ENCODE measurements at places on chromosomes 6 and 20.

DNA sequence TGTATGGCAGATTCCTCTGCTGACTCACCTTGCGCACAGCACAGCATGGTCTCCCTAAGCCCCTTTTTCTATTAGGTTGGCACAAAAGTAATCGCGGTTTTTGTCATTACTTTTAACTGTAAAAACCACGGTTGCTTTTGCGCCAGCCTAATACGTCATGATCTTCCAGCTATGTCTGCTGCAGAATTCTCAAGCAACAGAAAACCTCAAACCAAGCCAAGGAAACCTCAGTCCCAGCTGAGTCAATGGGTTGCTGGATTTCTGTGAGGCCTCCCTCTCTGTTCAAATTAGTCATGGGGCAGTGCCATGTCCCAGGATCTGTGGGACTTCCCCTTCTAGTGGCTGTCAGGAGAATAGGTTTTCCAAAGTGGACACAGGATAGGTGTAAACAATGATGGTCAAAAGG lies 15.7 kb upstream of the ENPP1 start:
- DNase-seq, result no peak

- no peak for DNase-seq
Observed at GRCh38 chr6:132228894-132229293, 172.4 kb downstream of the MOXD1 start.

DNA sequence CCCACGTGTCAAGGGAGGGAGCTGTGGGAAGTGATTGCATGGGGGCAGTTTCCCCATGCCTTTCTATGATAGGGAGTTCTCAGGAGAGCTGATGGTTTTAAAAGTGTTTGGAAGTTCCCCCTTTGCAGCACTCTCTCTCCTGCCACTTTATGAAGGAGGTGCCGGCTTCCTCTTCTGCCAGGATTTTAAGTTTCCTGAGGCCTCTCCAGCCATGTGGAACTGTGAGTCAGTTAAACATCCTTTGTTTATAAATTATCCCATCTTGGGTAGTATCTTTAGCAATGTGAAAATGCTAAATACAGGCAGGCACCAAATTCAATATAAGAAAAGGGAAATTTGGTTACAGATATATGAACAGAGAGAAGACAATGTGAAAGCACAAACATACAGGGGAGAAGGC lies 96.4 kb upstream of the EPHA7 start:
- no peak for DNase-seq

GRCh38 chr6:34267746-34268145 lies 18.9 kb upstream of the SMIM29 start:
- no peak for DNase-seq

DNA sequence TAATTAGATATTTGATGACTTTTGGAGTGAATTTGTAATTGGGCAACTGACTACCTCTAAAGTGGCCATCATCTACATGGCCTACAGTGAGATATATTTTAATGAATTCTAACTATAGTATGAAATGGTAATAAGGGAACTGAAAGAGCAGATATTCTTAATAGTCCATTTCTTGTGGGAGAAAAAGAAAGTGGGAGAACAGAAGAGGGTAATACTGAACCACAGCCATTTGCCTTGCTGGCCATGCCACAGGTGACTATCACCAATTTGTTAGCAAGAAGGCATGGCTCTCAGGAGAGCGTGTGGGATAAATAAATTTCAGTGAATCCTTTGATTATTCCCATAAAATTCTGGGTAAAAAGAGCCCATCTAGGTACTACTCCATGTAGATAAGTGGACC lies 1074.0 kb upstream of the MAP3K7 start:
- no peak for DNase-seq

GRCh38 chr6:135013211-135013610 lies 41.4 kb downstream of the HBS1L start:
- DNase-seq, result no peak

DNA sequence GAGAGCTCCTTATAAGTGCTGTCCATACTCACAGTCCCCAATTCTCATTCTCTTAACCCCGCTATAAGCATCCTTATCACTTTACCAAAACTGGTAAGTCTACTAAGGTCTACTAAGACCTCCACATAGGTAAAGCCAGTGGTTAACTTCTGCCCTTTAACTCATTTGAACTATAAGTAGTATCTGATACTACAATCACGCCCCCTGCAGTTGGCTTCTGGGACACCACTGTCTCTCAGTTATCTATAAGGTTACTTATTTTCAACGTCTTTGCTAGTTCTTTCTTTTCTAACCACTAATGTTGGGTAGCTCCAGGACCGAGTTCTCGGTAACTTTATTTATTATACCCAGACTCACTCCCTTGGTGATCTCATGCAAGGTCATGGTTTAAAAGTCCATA lies 142.6 kb downstream of the ARHGAP18 start:
- peak; percentile 10 for DNase-seq

- no peak for DNase-seq
Observed at GRCh38 chr20:7500231-7500663, 440.0 kb downstream of the HAO1 start.

DNA sequence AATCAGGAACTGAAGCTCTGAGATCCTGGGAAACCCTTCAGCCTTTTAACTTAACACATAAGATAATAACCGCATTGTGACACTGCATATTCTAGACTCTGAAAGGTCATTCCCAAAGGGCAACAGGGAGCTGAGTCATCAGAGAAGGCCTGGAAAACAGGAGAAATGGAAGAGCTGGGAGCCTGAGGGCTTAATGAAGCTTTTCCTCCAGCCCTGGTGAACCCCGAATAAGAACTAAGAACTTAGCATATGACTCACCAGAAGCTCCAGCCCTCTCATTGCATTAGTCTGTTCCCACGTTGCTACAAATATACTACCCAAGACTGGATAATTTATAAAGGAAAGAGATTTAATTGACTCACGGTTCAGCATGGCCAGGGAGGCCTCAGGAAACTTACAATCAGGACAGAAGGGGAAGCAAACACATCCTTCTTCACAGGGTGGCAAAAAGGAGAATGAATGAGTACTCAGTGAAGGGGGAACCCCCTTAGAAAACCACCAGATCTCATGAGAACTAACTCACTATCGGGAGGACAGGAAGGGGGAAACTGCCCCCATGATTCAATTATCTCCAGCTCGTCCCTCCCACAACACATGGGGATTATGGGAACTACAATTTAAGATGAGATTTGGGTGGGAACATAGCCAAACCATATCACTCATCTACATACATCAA lies 648.5 kb downstream of the TFAP2A start:
- DNase-seq, result peak; percentile 10

- no peak for DNase-seq
Observed at GRCh38 chr6:31402324-31403282, 792 bp upstream of the MICA start.

- DNase-seq, result no peak
Observed at GRCh38 chr20:3084283-3084985, at the start of gene AVP. Gene AVP, minus strand, starts transcription at chr20:3084724. Its CDS starts 50 bp downstream, at chr20:3084674.

- DNase-seq, result peak; percentile 48
Observed at GRCh38 chr6:28981431-28981832, 23.7 kb downstream of the ZNF311 start.

- peak; percentile 69 for DNase-seq
Observed at GRCh38 chr6:27133281-27134227, 113.9 kb upstream of the PRSS16 start.

DNA sequence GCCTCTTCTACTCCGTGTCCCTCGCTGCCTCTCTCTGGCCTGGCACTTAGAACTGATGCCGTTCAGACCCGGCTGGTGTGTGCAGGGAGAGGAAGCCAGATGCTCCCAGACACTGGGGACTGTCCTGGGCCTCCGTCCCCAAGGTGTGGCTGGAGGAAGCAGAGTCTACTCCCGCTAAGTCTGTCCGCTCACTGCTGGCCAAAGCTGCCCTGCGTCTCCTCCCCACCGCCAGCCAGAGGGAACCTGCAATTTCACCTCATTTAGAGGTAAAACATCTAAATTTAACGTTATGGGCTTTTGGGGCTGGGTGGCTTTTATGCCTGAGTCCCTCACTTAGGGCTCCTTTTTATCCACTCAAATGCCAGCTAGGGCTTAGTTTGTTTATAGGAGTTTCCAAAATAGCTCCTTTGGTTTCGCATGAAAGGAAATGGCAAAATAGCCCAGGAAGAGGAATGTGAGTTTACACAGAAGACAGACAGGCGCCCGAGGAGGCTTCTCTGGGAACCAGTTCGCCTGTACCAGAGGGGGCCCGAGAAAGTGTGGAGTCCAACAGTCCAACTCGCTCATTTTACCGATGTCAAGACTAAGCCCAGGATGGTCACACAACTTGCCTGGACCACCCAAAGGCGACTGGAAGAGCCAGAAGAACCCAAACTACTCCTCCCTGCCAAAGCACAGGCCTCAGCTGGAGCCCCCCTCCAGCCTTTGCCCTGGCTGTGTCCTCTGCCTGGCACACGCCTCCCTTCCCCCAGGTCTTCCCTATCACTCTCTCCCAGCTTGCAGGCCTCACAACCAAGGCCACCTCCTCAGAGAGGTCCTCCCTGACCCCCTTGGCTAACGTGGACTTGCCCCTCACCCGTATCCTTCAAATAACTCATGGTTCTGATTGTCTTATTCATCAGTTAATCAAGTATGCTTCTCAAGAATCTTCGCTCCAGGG lies 54.5 kb downstream of the RIPOR3 start:
- DNase-seq, result no peak

DNA sequence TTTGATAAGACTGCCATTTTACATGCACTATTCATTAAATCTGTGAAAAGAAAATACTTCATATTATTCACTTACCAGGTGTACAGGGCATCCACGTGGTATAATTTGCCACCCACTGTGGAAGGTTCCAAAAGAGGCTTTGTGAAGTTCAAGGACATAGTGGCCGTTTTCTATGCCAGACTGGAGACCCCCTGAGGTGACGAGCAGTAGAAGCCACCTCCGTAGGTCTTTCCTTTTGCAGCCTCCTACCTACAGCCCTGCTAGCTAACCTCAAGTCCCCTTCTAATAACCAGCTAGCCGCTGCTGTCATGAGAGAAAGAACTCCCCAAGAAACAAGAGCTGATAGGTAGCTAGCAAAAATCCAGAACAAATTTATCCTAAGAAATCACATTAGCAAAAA lies 110.5 kb downstream of the ARHGAP18 start:
- DNase-seq, result no peak

DNA sequence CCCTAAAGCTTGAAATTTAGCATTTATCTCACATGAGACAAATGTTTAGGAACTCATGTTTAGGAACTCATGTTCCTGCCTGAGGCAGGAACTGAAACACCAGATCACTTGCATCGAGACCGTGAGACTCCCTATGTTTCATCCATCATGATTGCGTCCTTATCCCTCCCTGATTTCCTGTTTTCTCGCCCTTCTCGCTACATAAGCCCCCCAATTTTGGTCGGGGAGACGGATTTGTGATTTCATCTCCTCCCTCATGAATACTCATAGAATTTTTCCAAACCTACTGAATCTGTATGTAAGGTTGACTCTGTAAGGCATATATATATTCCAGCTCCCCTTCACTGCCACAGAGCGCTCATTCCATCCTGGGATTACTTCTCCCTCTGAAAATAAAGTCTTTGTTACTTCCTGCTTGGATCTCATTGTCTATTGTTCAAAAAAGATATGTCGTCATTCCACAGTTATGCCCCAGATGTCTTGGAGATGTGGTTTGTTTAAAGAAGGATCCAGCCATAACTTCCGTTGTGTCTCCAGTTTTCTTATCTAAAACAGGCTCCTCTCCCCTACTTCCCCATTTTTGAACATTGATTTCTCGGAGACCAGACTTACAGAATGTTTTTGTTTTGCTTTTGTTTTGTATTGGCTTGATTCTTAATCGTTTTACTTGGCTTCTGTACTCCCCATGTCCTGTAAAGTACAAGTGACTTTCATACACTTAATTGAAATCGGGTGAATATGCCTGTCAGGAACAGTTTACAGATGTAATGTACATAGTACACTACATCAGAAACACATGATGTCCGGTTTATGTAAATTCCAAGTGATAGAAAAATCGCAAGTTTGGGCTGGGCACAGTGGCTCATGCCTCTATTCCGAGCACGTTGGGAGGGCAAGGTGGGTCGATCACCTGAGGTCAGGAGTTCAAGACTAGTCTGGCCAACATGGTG lies 118.7 kb downstream of the HFE start:
- peak; percentile 74 for DNase-seq

DNA sequence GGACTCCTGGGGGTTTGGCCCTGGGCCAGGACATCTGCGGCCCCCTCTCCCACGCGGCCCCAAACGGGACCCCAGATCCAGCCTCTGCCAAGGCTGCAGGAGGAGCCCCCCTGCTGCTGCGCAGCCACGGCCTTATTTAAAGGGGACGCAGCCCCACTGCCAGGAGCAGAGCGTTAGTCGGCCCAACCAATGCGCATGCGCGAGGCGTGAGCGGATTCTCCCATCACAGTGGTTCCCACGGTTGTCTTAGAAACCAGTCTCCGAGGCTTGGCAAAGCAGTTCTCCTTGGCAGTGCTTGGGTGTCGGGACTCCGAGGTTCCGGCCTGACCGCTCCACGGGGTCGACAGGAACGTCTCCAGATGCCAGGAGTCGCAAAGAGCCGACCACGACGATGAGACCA lies 288.3 kb upstream of the ZNF337 start:
- DNase-seq, result no peak

- no peak for DNase-seq
Observed at GRCh38 chr6:4776493-4777393, 539 bp downstream of the CDYL start.

GRCh38 chr20:46552460-46553420 lies 2.3 kb upstream of the OCSTAMP start:
- no peak for DNase-seq

DNA sequence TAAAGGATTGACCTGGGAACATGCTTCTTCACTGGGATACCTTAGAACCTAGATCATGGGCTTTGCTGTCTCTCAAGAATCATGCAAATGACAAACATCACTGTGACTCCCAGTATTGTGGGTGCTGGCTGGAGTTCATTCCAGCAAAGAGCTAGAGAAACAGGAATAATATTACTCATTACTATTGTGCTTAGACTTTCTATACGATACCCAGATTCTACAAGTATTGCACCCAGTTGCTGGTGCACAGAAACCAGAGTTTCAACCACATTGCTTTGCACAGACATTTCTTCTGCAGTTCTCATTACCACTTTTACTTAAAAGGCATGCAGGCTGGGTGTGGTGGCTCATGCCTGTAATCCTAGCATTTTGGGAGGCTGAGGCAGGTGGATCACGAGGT lies 220.4 kb upstream of the ZNF217 start:
- DNase-seq, result no peak

- no peak for DNase-seq
Observed at GRCh38 chr20:39245685-39246311, 283.7 kb downstream of the DHX35 start.

- no peak for DNase-seq
Observed at GRCh38 chr6:21438986-21439352, 154.6 kb upstream of the SOX4 start.

DNA sequence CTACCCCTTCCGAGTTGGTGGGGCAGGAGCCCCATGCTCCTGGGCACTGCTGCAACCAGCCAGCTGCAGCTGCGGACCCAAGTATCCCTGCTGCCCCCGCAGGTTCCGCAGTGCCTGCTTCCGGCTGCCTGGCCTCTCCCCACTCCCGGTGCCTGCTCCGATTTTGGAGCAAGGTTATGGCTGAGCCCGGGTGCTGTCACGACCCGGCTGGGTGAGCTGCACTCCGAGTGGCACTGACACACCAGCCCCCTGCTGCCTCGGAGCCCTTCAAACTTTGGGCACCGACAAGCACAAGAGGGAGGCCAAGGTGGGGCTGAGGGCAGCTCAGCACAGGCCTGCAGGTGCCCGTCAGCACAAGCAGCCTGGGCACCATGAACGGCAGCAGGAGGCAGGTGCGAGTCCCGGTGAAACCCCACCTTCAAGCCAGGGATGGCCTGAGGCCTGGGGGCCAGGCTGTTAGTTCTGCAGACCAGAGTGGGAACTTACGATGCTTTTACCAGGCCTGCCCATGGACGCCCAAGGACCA lies 25.9 kb upstream of the HACE1 start:
- no peak for DNase-seq

GRCh38 chr6:13513626-13514502 lies 26.5 kb upstream of the GFOD1 start:
- DNase-seq, result no peak

GRCh38 chr6:4169028-4169789 lies 33.8 kb upstream of the ECI2 start:
- DNase-seq, result no peak
